NCI-H748 treated with DMSO at 0.1 percent for 48 hours (cell line): ENCODE measurements at places on chromosomes 3 and 15.

DNA sequence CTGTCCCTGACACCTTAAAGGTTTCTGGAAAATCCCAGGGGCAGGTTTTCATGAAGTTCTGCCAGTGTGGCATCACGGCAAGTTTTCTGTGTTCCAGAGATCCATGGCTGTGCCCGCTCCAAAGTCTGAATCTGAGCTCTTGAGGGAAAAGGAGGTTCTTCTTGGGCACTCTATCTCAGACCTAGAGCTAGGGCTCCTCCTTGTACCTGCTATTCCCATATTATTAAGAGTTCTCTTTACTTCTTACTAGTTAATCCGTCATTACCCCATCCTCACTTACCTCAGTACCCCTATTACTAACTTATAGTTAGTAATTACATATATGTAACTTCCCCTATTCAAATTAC lies 5.9 kb upstream of the TRA2B start:
- no peak for DNase-seq

GRCh38 chr3:170062769-170063168 lies 25.0 kb downstream of the GPR160 start:
- DNase-seq, result no peak

DNA sequence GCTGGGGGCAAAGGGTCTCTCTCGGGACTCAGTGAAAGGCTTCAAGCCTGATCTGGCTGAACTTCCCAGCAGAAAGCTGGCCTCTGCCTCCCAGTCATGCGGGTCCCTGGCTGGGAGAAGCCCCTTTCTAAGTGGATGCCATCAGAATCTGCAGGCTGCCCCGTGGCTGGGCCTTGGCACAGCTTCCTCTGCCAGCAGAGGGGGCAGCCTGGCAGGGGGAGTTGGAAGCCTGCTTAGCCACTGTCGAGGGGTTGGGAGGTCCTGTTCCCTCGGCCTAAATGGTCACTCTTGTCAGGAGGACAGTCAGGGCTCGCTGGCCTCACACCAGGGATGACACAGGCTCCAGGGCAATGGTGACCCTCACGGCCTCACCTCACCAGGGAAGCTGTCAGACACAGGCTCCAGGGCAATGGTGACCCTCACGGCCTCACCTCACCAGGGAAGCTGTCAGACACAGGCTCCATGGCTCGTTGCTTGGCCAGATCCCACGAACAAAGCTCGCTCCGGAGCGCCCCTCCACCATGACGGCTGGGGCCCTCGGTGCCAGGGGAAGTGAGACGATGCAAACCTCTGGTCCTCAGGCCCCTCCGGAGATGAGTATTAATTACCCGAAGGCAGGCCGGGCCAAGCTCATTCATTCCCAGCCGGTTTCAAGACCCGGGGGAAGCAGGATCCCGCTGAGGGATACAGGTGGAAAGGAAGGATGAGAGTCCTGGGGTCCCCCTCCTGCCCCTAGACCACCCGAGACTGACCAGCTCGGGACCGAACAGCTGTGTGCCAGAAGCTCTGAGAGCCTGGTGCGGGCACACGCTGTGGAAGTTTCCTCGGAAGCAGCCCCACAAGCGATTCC lies 151.0 kb downstream of the CHSY1 start:
- DNase-seq, result no peak

DNA sequence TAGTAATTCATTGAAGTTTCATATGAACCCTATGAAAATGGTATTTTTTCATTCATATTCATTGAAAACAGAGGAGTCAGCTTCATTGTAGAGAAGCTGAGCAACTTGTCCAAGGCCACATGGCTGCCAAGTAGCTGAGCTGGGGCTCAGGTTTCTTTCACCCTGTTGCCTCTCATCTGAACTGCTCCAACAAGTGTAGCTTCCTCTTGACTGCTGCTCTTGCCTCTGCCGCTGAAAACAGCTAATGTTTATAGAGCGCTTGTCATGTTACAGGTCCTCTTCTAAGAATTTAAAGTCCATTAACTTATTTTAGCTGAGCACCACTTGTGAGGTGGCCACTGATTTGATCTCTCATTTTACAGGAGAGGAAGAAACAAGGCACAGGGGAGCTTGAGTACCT lies 81.1 kb downstream of the PDCD6IP start:
- no peak for DNase-seq

- DNase-seq, result no peak
Measured at GRCh38 chr15:31607656-31608055, 281.0 kb downstream of the KLF13 start.

- DNase-seq, result no peak
Measured at GRCh38 chr3:153768561-153769469, 352.4 kb upstream of the ARHGEF26 start.

- no peak for DNase-seq
Measured at GRCh38 chr3:180684807-180685206, 5.5 kb upstream of the CCDC39 start.

DNA sequence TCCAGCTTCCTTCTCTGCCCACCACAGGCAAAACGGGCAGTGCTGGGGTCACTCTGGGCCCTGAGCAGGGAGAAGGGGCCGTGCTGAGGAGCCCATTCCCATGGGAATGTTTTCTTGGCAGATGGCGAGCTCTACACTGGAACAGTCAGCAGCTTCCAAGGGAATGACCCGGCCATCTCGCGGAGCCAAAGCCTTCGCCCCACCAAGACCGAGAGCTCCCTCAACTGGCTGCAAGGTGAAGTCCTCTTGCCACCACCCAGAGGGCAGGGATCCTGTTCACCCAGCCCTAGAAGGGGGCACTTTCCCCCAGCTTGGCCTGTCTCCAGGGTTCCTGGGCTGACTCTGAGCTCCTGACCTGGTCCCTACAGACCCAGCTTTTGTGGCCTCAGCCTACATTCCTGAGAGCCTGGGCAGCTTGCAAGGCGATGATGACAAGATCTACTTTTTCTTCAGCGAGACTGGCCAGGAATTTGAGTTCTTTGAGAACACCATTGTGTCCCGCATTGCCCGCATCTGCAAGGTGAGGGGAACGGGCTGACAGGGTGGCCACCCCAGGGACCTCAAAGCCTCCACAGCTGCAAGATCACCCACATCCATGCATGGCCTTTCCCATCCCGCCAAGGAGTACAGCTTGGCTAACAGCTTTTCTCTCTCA lies 12.4 kb downstream of the CIB1 start:
- DNase-seq, result peak; percentile 5

DNA sequence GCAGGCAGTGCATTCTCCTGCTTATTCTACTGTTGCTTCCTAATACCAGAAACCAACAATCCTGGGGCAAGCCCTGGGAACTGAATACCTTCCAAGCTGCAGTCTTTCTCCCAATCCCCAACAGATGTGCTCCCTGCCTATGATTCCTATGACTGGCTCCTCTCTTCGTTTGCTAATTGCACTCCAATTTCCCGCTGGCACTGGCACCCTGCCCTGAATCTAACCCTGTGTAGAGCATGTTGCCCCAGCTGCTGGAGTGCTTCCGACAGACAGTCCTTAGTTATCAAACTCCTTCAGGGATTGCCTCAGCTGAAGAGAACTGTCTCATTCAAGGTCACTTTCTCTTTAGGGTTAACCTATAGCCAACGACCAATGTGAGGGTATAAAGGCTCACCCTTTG lies 214.1 kb downstream of the NECTIN3 start:
- DNase-seq, result peak; percentile 8

GRCh38 chr3:188268336-188268735 lies 114.4 kb downstream of the LPP start:
- DNase-seq, result no peak

DNA sequence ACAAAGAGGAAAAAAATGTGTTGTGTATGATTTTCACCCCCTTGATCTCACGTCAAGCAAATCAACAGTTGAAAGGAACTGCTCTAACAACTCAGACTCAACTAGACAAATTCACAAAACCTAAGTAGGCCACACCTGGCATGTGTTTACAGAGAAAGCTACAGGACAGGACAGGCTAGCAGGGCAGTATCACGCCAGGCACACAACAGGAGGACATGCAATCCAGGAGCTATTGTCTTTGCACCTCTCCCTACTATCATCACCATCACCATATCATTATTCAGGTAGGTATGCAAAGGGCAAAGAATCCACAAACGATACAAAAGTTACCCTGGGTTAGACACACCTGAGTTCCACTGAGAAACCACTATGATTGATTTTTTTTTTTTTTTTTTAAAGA lies 86.4 kb downstream of the TBL1XR1 start:
- DNase-seq, result no peak

GRCh38 chr3:132033471-132033870 lies 1.3 kb downstream of the CPNE4 start:
- no peak for DNase-seq

DNA sequence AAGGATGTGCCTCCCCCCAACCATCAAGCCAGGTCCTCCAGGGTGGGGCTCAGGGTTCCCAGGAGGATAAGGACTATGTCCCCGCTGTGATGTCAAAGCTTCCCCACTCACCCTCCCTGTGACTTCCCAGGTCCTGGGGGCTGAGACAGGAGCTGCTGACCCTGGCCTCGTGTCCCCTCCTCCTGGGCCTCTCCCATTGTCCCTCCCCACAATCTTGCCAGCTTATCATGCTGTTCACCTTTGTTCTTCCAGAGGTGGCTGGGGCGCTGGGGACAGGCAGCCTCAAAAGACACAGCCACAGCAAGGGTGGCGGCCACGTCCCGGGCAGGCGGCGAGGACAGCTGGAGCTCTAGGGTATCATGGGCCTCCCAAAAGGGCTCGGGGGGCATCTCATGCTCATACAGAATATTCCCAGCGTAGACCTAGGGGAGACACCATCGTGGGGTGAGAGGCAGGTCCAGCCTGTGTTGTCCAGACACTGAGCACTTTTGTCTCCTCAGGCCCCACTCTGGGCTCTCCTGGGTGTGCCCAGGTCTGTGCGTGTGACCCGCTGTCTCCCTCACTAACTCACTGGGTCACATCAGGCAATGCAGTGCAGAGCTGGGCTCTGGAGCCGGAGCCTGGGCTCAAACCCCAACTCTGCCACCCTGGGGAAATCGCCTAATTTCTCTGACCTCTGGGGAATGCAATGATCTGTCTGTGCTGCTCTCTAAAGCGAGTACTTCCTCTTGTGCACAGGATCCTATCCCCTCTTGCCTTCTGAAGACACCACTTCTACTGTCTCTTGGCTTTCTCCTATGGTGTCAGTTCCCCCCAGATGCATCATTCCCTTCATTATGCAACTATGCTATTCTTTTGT lies 30.0 kb downstream of the SNX33 start:
- DNase-seq, result no peak

GRCh38 chr3:40310705-40311104 lies 1.2 kb downstream of the EIF1B start:
- no peak for DNase-seq

DNA sequence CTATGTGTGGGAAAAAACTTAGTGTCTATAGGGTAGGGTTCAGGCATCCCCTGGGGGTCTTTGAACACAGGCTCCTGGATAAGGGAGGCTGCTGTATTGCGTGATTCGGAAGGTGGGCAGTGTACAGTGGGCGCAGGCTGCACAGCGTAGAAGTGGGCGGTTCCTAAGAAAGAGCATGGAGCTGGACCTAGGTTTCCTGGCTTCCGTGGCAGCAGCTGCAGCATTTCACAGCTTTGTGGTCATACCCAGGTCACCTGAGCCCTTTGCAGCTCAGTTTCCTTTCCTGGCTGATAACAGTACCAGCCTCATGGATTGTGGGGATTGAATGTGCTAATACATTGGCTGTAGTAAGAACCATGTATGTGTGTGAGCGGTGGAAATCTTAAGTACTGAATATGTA lies 22.2 kb downstream of the CFAP100 start:
- no peak for DNase-seq

- DNase-seq, result no peak
Measured at GRCh38 chr15:100248236-100248635, 93.5 kb downstream of the ADAMTS17 start.

- no peak for DNase-seq
Measured at GRCh38 chr15:44286814-44287452, 1.6 kb upstream of the GOLM2 start.

- no peak for DNase-seq
Measured at GRCh38 chr3:28905798-28906197, 375.1 kb upstream of the RBMS3 start.

DNA sequence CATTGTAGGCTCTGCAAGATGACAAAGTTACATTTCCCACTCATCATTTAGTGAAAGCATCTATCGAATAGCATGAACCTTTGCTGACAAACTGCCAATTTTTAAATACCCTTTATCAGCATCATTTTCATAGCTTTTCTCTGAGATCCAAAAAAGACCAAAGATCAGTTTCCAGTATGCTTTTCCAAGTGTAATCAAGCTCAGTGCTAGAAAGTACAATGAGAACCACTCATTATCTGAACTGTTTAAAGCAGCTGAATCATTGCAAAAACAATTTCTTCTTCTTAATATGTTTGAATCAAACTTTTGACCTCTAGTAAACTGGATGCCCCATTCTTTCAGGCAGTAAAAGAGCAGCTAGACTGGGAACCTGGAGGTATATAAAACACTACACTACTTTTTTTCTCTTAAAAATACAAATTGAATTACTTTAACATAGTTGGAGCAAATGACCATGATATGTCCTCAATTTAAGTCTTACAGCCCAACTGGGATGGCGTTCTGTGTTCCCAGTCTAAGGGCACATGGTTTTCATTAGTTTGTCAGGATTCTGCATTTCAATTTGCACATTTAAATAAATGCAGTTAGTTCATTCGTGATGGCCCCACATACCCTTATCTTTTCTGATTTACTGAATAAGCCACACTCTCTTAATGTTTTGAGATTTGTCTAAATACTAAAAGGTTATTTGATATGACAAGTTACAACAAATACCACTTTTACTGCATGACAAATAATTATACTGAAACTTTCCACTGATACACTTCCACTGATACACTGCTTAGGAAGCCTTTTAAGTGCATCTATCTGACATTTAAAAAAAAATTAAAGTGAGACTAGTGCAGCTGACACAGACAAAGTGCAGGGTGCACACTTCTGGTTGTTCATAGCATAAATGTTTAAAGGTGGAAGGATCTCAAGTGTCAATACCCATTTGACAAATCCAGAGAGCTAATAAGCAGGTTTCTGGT lies 146.0 kb upstream of the FRMD4B start:
- DNase-seq, result no peak

DNA sequence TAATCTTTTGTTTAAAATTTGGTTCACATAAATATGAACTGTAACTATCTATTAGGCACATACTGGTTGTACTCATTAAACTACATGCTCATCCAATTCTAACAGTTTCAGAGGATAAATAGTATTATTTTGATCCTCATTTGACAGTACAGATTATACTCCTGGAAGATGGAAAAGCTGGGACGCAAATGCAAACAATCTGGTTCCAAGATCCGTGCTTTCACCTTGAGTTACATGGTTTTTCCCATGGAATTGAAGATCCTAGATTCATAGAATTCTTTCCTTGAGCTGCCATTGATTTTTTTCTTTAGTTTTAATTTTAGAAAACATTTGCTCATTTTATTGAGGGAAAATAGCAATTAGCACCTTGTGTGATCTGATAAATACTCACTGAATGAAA lies 285.8 kb downstream of the ROBO2 start:
- no peak for DNase-seq

GRCh38 chr15:93488296-93488713 lies 399.3 kb upstream of the RGMA start:
- DNase-seq, result no peak

- no peak for DNase-seq
Measured at GRCh38 chr3:17631609-17632008, 110.8 kb downstream of the TBC1D5 start.

- DNase-seq, result no peak
Measured at GRCh38 chr3:153221748-153222162, 59.7 kb downstream of the RAP2B start.
